ENCODE measurements at places on chromosomes 4 and X.

DNA sequence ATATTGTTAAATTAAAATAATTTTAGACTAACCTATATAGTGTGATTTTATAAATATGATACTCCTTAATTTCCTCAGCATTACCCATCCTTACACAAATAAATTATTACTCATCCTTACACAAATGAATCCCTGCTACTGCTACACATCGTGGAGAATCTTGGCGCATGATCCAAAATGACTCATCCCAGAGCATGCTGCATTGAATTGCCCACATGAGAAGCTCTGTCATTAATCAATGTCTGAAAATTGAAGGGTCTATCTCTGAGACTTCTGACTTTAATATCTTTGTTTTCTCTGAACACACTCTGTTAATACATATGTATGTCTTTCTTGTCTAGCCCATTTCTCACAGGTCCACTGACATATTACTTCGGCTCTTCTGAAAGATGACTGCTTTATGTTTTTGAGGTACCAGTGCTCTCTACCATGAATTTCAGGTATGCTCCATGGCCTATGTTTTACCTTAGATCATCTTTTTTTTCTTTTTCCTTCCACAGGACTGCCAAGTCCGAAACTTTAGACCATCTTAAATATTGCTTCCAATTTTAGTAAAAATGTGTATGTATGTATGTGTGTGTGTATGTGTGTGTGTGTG lies 15.7 kb upstream of the DUSP21 start:
- no peak for DNase-seq

DNA sequence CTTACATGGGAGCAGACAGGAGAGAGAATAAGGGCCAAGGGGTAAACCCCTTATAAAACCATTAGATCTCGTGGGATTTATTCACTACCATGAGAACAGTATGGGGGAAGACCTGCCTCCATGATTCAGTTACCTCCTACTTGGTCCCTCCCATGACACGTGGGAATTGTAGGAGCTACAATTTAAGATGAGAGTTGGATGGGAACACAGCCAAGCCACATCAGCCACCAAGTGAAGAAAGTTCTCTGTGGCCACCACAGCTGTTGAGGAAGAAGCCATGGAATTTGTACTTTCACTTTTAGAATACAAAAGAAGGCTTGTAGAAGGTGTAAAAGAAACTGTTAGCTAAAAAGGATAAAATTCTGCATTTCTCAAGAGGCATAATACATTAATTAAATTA lies 67.0 kb upstream of the CXorf51A start:
- DNase-seq: no peak

DNA sequence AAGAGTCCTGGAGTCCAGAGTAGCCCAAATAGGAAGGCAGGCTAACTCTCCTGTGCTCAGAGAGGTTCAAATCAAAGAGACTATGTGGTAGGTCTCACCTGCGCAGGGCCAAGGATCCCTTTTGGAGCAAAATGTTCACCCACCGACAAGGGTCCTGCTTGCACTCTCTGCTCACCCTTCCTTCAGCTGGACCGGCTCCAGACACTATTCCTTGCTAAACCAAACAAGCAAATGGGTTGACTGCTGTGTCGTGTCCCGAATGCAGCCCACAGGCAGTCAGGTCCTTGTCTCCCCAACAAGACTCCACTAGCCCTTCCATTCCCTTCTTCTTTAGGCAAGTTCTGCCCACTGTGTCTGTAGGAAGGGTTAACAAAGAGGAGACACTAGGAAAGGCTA lies 760 bp downstream of the TRMT2B start:
- no peak for DNase-seq

DNA sequence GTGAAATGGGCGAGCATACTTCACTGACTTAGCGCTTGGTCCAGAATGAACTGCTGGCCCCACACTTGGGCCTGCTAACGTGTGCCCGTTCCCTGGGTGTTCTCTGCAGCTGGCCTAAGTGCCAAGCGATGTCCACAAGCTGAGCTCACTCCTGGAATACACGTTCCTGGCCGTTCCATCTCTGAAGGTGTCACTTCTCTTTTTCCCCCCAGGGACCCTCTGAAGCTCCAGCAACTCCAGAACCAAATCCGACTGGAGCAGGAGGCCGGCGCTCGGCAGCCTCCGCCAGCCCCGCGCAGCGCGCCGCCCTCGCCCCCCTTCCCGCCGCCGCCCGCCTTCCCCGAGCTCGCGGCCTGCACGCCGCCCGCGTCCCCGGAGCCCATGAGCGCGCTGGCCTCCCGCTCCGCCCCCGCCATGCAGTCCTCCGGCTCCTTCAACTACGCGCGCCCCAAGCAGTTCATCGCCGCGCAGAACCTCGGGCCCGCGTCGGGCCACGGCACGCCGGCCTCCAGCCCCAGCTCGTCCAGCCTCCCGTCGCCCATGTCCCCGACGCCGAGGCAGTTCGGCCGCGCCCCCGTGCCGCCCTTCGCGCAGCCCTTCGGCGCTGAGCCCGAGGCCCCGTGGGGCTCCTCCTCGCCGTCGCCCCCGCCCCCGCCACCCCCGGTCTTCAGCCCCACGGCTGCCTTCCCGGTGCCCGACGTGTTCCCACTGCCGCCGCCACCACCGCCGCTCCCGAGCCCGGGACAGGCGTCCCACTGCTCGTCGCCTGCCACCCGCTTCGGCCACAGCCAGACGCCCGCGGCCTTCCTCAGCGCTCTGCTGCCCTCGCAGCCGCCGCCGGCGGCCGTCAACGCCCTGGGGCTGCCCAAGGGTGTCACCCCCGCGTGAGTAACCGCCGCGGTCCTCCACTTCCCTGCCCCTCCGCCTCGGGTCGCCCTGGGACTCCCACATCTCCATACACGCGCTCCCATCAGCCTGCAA lies 132.3 kb downstream of the CBR4 start:
- DNase-seq: peak; percentile 42

DNA sequence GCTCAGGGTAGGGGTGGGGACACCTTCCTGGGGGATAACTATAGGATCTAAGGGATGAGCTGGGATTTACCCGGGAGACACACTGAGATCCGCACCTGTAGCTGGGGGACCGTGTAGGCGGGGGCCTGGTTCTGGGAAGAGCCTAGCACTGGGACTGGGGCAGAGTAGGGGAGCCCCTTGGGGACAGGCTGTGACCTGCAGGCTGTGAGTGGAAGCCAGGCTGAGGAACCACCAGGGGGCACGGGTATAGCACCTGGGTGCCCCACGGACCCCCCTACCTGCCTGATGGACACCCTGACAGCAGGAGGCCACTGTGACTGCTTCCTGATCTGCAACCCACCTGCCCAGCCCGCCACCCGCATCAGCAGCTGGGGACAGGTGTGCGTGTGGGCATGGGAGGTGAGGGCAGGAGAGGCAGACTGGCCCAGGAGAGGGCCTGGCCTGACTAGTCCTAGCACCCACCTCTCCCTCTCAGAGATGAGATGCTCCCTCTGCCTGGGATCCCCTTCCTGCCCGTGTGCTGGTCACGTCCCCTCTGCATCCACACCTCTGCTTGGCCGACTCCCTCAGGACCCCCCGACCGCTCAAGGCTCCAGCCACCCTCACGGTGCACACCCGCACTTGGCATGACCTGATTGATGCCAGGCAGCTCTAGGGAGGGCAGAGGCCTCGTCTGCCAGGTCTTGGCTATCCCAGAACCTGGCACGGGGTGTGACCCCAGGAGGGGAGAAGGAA lies 94.2 kb upstream of the NKX1-1 start:
- DNase-seq: no peak

- no peak for DNase-seq
Observed at GRCh38 chr4:44162538-44163270, 285.9 kb downstream of the KCTD8 start.

DNA sequence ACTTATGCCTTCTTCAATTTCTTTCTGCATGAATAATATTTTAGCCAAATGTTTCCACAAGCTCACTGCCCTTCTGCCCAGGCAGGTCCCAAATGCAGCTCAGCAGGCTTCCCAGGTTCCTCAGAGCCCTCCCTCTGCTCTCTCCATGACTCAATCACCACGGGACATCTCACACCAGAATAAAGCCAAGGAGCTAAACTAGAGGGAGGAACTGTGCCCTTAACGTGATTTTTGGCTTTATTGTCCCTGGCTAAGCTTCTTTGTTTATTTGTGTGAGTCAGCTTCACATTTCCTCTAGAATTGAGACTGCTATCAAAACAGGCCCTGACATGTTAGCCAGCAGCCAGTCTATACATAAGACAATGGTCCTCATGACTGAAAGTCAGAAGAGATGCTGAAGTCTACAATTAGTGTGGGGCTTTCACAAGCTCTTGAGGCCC lies 186.4 kb upstream of the GALNT7 start:
- DNase-seq: no peak

DNA sequence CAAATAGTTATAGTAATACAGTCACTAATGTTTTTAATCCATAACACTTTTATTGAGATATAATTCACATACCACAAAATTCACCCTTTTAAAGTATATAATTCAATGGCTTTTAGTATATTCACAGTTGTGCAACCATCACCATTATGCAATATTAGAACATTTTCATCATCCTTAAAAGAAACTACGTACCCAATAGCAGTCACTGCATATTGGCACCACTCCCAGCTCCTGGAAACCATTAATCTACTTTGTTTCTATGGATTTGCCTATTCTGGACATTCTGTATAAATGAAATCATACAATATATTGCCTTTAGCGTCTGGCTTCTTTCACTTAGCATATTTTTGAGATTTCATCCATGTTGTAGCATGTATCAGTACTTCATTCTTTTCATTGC lies 99.3 kb downstream of the AMMECR1 start:
- DNase-seq: no peak

DNA sequence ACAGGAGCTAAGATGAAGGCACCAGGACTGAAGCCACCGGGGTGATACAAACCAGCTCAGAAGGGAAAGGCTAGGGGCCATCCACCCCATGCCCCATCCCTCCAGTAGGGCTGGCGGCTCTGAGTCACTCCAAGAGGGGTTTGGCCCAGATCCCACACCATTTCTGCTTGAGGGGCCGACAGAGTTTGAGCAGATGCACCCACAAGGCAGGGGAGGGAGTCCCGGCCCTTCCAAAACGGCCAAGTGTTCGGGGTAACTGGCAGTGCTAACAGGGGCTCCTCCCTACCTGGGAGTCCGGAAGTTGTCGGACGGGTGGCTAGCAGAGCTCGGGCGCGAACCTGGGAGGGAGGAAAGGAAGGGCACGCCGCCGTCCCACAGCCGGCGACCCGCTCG lies 412 bp downstream of the SLC10A3 start:
- DNase-seq: peak; percentile 37

DNA sequence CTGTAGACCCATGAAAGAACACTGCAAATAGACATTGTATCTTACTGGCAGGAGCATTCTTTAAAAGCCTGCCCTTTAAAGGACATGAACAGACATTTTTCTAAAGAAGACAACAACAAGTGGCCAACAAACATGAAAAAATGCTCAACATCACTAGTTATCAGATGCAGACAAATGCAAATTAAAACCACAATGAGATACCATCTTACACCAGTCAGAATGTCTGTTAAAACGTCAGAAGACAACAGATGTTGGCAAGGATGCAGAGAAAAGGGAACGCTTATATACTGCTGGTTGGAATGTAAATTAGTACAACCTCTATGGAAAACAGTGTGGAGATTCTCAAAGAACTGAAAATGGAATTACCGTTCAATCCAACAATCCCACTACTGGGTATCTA lies 77.2 kb downstream of the ATP10D start:
- no peak for DNase-seq

GRCh38 chrX:142036116-142036515 lies 132.4 kb downstream of the MAGEC1 start:
- no peak for DNase-seq

- no peak for DNase-seq
Observed at GRCh38 chr4:79588679-79589078, 180.7 kb upstream of the GK2 start.

DNA sequence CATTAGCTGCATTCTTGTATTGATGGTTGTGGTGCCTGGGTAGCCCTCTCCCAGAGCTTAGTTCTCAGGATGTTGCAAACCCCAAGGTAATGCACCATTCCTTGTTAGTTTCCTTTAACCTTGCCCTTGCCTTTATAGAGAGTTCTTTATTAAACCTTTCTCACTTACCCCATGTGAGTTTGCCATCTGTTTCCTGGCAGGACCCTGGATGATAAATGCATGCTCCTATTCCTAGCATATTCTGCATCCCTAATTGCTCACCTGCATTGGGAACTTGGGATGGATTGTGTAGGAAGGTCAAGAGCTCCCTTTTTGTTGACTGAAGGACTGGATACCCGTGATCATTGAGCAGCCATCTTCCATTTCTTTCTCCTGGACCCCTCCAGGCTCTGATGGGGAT lies 59.9 kb upstream of the AP1S2 start:
- DNase-seq: no peak

- no peak for DNase-seq
Observed at GRCh38 chr4:110733901-110734300, 111.0 kb upstream of the PITX2 start.

DNA sequence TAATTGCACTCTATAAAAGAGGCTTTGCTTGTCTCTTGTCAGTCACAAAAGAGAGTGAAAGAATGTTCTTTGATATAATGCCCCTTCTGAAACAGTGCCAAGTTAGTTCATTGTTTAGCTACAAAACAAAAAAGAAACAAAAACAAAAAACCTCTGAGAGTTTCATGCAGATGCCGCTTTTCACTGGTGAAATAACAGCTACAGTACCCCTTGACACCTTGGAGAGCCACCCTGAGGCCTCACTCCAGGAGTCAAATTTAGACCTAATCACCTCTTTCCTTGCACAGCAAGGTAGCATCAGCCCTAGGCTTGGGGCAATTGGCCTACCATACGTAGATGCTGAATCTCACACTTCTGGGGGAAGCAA lies 185.2 kb downstream of the UNC5C start:
- DNase-seq: no peak

GRCh38 chrX:16788477-16788876 lies 2.2 kb downstream of the TXLNG start:
- no peak for DNase-seq

DNA sequence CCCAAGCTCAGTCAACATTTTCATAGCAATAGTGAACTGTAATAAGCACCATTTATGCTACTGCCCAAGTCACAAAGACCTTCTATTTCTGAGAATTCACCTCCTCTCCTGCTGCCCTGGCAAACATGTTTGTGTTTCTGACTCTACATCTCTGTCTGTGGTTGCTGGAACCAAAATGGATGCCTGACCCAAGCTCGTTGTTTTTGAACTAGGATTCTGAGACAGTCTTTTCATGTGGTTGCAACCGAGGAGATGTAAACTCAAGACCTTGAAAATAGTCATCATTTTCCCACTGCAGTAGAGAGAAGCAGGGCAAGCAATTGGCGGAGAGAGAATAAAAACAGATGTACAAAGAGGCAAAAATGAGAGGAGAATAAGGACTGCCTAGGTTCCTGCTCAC lies 160.2 kb downstream of the RAB28 start:
- no peak for DNase-seq

- DNase-seq: no peak
Observed at GRCh38 chr4:149796381-149796780, 19.3 kb downstream of the IQCM start.

- no peak for DNase-seq
Observed at GRCh38 chrX:13752141-13752540, 17.6 kb downstream of the OFD1 start.

DNA sequence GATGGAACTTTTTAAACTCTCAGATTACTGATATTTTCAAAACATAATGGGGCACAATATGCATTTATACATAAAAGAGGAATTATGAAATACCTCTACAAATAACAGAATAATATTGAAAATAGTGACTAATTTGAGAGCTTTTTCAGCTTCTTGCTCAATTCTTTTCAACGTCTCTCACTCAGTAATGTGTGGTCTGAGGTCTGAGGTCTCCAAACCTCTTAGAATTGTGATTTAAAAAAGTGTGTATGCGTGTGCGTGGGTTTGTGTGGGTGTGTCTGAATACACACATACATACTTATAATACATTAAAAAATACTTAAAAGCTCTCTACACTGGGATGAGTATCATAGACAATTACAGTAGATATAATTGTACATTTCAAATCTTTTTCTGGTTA lies 7.9 kb downstream of the NDNF start:
- no peak for DNase-seq

- no peak for DNase-seq
Observed at GRCh38 chrX:53256446-53257041, 24.8 kb downstream of the IQSEC2 start.

Measured in stimulated activated CD8-positive, alpha-beta memory T cell treated with anti-CD3 and anti-CD28 coated beads, Interleukin-4, amount 100 ng/mL, for 48 hours (primary cell).